CD4-positive, alpha-beta T cell (primary cell): ENCODE measurements at places on chromosomes 11 and 22. TPM values are rescaled to one million over a fixed set of nuclear protein-coding genes. Genes with fewer than 3 reads are reported as not detected.

Gene TSPAN32
- total RNA-seq: 81.8 TPM

Gene MYBPC3
- total RNA-seq: not detected

Gene IL18BP
- total RNA-seq: 14.7 TPM

Gene USP28
- total RNA-seq: 7.9 TPM

Gene TBX10
- total RNA-seq: not detected

Gene CSTF3
- total RNA-seq: 9.9 TPM

Gene OR52N4
- total RNA-seq: 0.96 TPM

Gene C11orf16
- total RNA-seq: not detected

Gene BDNF
- total RNA-seq: not detected
